ENCODE measurements at places on chromosomes 3 and 15. TPM values are rescaled to one million over a fixed set of nuclear protein-coding genes. Genes with fewer than 3 reads are reported as not detected.

DNA sequence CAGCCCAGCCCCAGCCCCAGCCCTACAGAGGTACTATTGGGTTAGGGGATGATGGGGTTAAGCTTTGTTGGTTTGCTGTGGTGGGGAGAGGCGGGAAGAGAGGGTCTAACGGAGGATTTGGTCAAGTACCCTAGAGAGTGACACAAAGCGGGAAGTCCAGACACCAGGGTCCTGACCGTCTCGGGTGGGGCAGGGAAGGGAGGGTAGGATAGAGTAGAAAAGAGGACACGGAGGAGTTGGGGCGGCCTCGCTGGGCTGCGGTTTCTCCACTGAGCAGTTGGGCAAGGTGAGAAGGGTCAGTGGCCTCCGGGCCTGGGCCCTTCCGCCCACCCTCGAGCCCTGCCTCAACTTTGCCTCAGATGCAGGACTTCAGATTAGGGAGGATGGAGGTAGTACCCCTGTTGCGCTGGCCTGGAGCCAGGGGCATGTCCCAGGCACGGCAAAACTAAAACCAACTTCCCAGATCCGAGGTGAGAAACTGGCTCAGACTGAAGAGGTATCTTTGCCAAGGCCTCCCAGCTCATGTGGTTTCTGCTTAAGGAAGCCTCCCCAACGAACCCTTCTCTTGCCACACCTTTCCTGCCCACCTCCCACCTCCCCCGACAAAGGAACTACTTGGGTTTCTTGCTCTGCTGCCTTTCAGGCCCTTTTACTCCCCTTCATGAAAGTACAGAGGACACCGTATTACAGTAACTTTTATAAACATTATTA is 551 bp downstream of the PML start:
- peak; percentile 32 for DNase-seq

GRCh38 chr3:122189357-122189756 is 5.9 kb downstream of the CASR start:
- no peak for DNase-seq

GRCh38 chr15:43107751-43108150 is 1.9 kb upstream of the UBR1 start:
- no peak for DNase-seq

DNA sequence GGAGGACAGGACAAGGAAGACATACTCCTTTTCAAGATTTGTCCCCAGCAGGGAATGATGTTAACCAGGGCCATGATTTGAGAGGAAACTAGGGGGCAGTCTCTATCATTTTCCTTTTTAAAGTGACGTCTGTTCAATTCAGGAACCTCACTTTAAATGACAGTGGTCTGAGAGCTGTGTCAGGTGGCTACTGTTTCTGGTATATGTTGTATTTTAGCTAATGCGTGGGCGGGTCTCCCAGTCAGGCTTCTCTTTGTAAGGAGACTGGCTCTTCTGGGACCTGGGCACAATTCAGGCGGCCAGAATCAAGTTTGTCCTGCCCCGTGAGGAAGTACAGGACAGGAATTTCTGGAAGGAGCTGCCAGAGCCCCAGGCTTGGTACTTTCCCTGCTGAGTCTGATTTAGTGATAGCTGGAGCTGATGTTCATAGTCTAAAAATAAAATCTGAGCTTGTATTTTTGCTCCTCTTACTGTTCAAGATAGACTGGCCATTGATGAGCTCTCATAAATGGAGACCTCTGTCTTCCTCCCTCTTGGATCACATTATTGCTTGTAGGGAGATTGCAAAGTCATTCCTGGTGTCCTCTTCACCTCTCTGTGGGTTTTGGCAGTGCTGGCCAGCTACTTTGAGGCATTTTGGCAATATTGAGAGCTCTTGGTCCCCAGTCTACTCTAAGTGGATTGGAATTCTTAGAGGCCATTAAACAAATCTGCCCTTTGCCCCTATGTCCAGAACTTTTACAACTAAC is 25.6 kb downstream of the SQOR start:
- no peak for DNase-seq

Gene CMTM8
- not detected for total RNA-seq

Gene SLTM
- total RNA-seq, result 60.6 TPM

DNA sequence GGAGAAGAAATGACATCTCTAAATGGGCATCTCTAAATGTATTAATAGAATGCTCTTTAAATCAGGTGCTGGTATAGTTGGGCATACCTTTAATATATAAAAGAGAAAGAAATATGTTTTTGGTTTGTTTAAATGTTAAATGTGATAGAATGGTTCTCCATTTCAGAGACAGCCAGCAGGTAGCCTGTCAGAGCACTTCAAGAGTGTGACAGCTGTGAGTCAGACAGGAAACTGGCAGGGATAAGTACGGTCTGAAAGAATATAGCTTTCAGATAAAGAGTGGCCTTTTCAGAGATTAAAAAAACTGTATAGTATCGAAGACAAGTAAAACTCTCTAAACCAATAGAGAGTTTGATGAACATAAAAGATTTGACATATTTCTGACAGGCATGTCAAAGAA is 654.1 kb downstream of the IGSF11 start:
- no peak for DNase-seq

DNA sequence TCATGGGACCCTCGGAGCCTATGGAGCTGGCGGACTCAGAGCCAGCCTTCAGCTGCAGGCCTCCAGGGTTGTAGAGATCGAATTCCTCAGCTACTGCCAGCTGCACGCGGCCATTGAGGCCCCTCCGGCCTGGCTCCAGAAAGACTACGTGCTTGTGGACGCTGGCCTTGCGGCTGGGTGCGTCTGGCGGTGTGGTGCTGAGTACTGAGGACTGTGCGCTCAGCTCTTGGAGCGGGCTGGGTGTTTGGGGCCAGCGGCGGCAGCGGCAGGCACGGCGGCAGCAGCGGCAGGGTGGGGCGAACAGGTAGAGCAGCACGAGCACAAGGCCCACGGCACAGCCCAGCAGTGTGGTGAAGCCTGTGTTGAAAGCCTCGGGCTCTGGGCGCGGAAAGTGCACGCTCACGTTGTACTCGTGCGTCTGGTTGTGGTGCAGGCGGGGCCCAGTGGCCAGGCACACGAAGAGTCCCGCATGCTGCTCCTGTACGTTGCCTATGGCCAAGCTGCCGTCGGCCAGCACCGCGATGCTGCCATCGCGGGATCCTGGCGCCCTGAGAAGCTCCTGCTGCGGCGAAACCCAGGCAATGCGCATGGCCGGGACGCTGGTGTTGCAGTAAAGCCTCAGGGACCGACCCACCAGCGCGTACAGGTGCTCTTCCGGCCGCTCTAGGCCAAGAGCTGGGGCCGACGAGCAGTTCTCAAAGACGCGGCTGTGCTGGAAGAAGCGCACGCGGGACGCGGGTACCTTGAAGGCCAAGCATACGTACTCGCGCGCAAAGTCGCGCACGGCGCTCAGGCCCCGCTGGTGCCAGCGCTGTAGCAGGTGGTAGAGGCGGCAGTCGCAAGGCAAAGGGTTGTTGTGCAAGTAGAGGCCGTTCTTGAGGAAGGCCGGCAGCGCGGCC is 1.3 kb downstream of the AMIGO3 start:
- DNase-seq, result no peak

GRCh38 chr3:84692261-84692660 is 266.5 kb upstream of the CADM2 start:
- no peak for DNase-seq

Gene RASGRP1
- not detected for total RNA-seq

Gene NR1I2
- 0.08 TPM for total RNA-seq

- DNase-seq, result no peak
Observed at GRCh38 chr3:119580067-119580760, 922 bp downstream of the ADPRH start.

Data from SJSA1 (cell line).